ENCODE measurements at places on chromosomes 1 and 21.

DNA sequence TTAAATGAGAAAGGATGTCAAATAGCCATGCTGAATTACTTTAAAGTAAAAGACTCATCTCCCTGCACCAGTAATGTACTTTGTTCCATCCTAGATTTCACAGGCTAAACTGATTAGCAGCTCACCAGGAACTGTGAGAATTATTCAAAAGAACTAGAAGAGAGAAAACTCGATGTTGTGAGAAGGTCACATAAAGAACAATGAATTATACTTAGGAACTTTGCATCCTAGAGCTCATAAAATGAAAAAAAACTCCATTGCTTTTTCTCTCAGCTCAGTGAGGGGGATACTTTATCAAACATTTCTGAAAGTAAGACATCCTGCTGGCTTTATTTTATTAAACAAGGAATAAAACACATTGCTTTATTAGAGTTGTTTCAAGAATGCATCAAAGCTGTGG lies 278.5 kb downstream of the MRPL39 start:
- no peaks in the 10 kb centered on the region for H3K27me3 ChIP-seq
- no peaks in the 10 kb centered on the region for H3K4me1 ChIP-seq
- no peak for DNase-seq
- H3K27ac ChIP-seq = no peak overlapping the region
- H3K36me3 ChIP-seq = no peaks in the 10 kb centered on the region
- H3K4me3 ChIP-seq = no peak overlapping the region

- peaks cover 8% of the 10 kb centered on the region for H3K36me3 ChIP-seq
- no peak for DNase-seq
- no peak overlapping the region for H3K4me3 ChIP-seq
- no peak overlapping the region for H3K27ac ChIP-seq
- peaks cover 59% of the 10 kb centered on the region for H3K27me3 ChIP-seq
These were observed 803 bp upstream of the RHBG start for GRCh38 chr1:156368157-156368658.

GRCh38 chr21:14926186-14926585 lies 138.6 kb downstream of the NRIP1 start:
- no peak overlapping the region for H3K27ac ChIP-seq
- peaks cover 2% of the 10 kb centered on the region for H3K4me1 ChIP-seq
- no peaks in the 10 kb centered on the region for H3K36me3 ChIP-seq

DNA sequence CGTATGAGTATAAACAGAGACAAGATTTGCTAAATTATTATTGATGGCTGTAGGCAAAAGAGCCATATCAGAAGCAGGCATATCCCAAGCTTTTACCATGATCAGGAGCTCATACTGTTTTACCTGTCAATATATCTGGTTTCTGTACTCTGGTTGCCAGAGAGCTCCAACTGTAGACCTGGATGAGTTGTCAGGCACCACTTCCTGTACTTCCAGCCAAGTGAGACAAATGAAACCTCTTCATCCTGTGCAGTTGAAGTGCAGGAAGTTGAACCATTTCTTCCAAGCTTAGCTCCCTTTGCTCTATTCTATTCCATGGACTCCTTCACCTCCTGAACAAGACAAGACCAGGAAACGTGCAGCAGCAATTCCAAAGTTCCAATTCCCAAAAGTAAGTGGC lies 115.6 kb downstream of the ZNF281 start:
- H3K36me3 ChIP-seq = no peaks in the 10 kb centered on the region
- H3K27ac ChIP-seq = no peak overlapping the region
- no peaks in the 10 kb centered on the region for H3K27me3 ChIP-seq
- H3K4me3 ChIP-seq = no peak overlapping the region
- peaks cover 14% of the 10 kb centered on the region for H3K4me1 ChIP-seq

DNA sequence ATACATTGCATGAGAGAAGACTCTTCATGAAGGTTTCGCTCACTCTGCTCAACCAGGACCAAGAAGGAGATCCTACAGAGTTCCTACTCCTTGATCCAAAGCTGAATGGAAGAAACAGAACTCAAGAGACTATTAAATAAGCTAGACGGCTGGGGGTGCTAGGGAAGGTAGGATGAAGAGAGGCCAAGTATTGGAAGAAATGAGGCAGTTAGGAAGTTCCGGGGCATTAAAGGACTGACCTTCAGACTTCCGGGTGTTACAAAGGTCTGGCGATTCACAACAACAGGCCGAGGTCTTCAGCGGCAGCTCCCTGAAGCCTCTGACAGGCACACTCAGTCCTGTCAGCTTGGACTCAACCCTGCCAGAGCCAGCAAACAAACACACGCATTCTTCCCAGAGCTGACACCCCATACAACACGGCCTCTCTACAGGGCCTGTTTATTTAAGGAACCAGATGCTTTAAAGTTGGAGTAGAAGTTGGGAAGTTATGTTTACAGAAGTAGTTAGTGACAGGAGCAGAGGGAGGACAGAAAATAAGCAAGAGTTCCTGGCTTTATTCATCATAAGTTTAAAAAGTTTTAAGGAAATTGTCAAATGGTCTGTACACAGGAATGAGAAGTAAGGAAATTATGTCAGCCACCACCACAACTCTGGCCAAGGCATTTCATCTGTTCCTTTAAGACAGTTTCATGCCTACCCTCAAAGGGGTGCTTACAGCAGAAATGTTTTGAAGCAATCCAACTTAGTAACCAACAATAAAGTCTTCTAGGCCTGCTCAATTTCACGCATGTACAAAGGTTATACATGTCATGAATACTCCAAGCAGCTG lies 4.7 kb downstream of the SORT1 start:
- no peak for DNase-seq
- peaks cover 35% of the 10 kb centered on the region for H3K4me1 ChIP-seq
- peaks cover 7% of the 10 kb centered on the region for H3K36me3 ChIP-seq
- H3K4me3 ChIP-seq = no peak overlapping the region
- no peak overlapping the region for H3K27ac ChIP-seq

GRCh38 chr1:219587801-219588561 lies 24.9 kb downstream of the ZC3H11B start:
- H3K4me3 ChIP-seq = no peak overlapping the region
- H3K27ac ChIP-seq = no peak overlapping the region
- H3K4me1 ChIP-seq = no peaks in the 10 kb centered on the region
- DNase-seq = no peak

GRCh38 chr1:234920136-234920842 lies 208.3 kb downstream of the TOMM20 start:
- no peak overlapping the region for H3K4me3 ChIP-seq
- peaks cover 27% of the 10 kb centered on the region for H3K4me1 ChIP-seq

DNA sequence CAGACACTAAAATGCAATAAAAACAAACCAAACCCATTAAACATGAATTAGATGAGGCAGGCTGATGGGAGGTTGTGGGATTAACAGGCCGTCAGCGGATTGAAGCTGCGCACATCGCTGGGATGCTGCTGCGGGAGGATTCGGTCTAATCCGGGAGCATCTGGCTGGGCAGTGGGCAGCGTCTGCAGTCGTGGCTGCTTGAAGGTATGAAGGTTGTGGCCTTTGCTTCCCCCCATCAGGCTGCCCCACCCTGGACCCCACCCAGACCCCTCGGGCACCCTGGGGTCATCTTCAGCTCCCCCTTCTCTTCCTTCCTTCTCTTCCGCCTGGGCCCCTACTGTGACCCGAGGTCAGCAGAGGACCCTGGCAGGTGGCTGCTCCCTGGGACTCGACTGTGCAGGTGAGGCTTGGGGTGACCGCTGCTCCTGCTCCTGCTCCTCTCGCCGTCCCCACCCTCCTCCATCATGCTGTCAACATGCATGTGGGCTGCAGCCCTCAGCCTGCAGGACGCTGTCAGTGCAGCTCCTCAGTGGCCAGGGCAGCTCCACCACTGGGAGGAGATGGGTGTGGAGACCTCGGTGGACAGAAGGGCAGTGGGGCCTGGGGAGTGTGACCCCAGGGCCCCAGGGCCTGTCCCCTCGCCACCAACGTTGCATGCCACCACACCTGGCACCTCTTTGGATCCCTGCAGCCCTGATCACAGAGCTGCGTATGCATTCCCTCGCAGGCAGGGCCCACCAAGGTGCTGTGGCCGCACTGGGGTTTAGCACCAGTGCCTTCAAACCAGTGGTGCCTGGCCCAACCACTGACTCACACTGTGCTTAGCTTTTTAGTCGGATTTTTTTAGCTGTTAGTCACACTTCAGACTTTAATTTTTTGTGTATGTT lies 112.2 kb upstream of the COL6A1 start:
- no peaks in the 10 kb centered on the region for H3K27me3 ChIP-seq
- H3K4me3 ChIP-seq = no peak overlapping the region
- H3K4me1 ChIP-seq = peaks cover 4% of the 10 kb centered on the region
- H3K36me3 ChIP-seq = no peaks in the 10 kb centered on the region
- no peak for DNase-seq

- H3K4me1 ChIP-seq = peaks cover 6% of the 10 kb centered on the region
- no peak for DNase-seq
- H3K27me3 ChIP-seq = no peaks in the 10 kb centered on the region
These were observed 56.3 kb upstream of the JUN start for GRCh38 chr1:58839846-58840835.

DNA sequence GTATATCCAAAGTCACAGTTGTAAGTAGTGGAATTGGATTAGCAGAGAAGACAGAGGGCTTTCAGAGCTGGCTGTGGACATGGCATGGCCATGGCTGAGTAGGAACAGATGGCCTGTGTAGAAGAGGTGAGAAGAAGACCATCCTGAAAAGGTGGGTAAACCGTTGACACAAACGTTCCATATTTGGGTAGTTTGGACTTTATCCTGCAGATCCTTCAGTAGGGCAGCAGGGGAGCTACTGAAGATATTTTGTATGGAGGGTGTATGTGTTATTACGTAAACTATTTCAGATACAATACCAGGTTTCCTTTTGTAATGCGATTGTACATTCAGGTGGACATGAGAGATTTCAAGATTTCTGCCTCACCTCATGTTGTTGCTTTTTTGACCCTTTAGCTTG lies 1.6 kb downstream of the UTP11 start:
- no peaks in the 10 kb centered on the region for H3K27me3 ChIP-seq
- DNase-seq = no peak
- H3K27ac ChIP-seq = no peak overlapping the region
- H3K4me3 ChIP-seq = peak overlapping the region; percentile 99
- H3K4me1 ChIP-seq = peaks cover 31% of the 10 kb centered on the region

DNA sequence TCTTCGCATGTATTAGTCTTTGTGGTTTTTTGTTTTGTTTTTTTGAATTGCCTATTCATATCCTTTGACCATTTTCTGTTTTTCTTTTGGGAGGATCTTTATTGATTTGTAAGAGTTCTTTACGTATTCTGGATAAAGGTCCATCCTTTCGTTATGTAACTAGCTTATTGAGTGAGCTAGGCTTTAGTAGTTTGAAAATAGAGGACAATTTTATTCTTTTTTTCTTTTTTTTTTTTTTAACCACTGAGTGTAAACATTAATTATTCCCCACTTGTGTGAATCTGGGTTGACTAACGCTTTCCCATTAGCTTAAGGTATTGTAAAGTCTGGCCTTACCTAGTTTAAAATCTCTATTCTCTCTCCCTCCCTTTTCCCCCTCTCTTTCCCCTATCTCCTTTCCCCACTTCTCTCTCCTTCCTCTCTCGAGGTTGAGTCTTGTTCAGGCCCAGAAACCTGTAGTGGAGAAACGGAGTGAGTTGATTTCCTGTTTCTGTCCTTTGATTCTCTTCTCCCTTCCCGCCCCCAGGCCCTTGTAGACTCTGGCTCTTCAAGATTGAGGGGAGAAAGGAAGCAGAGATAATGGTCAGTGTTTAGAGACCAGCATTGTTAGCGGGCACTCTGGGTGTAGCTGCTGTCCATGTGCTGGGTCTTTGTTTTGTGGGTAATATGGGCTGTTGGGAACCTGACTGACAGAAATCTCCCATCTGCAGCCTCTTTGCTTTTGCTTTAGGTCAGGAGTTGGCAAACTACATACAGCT lies 1.5 kb downstream of the MORC3 start:
- H3K4me3 ChIP-seq = peak overlapping the region; percentile 95
- H3K27ac ChIP-seq = peak overlapping the region; percentile 97
- no peaks in the 10 kb centered on the region for H3K27me3 ChIP-seq
- H3K36me3 ChIP-seq = no peaks in the 10 kb centered on the region

GRCh38 chr1:150696162-150696561 lies 792 bp downstream of the GOLPH3L start:
- H3K4me3 ChIP-seq = peak overlapping the region; percentile 96
- peaks cover 8% of the 10 kb centered on the region for H3K36me3 ChIP-seq
- peak overlapping the region; percentile 75 for H3K27ac ChIP-seq
- no peak for DNase-seq
- H3K27me3 ChIP-seq = no peaks in the 10 kb centered on the region

GRCh38 chr1:68232289-68233148 lies at the start of gene WLS:
WLS (minus strand) TSS chr1:68232523; CDS start chr1:68232299, 224 bp downstream.
- H3K4me3 ChIP-seq = peak within 1 kb of the TSS; percentile 68
- H3K27me3 ChIP-seq = peaks cover 51% of the 10 kb centered on the region
- peaks cover 18% of the 10 kb centered on the region for H3K4me1 ChIP-seq
- no peak for DNase-seq
- H3K27ac ChIP-seq = peak within 1 kb of the TSS; percentile 32

- H3K4me3 ChIP-seq = no peak overlapping the region
- no peaks in the 10 kb centered on the region for H3K36me3 ChIP-seq
- H3K4me1 ChIP-seq = no peaks in the 10 kb centered on the region
- no peak for DNase-seq
These were observed 7.0 kb upstream of the GPR88 start for GRCh38 chr1:100530880-100531487.

- H3K4me3 ChIP-seq = no peak overlapping the region
- H3K36me3 ChIP-seq = no peaks in the 10 kb centered on the region
- DNase-seq = no peak
- H3K4me1 ChIP-seq = no peaks in the 10 kb centered on the region
- peaks cover 15% of the 10 kb centered on the region for H3K27me3 ChIP-seq
These were observed 355.6 kb downstream of the SIPA1L2 start for GRCh38 chr1:232274236-232274855.

DNA sequence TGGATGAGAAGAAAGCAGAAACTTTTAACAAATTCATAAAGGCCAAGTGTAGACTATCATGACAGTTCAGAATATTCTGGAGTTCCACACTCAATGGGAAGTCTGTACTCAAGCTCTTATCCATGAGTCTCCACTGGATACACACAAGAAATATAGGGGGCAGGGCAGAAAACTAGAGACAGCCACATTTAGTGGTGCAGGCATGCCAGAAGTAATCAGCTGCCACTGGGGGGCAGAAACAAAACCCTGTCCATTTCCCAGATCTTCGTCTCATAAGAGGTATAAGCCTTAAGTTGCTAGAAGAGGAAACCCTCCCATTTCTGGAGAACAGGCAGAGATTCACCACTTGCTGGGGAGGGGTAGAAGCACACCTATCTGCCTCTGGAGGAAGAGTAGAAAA lies 166.8 kb upstream of the GALNT2 start:
- no peak overlapping the region for H3K27ac ChIP-seq
- H3K4me1 ChIP-seq = no peaks in the 10 kb centered on the region
- H3K27me3 ChIP-seq = peaks cover 37% of the 10 kb centered on the region

- no peak overlapping the region for H3K4me3 ChIP-seq
- no peaks in the 10 kb centered on the region for H3K4me1 ChIP-seq
- peak overlapping the region; percentile 30 for H3K27ac ChIP-seq
- no peaks in the 10 kb centered on the region for H3K36me3 ChIP-seq
- peak; percentile 22 for DNase-seq
These were observed 55.0 kb upstream of the PAXBP1 start for GRCh38 chr21:32826329-32827167.

DNA sequence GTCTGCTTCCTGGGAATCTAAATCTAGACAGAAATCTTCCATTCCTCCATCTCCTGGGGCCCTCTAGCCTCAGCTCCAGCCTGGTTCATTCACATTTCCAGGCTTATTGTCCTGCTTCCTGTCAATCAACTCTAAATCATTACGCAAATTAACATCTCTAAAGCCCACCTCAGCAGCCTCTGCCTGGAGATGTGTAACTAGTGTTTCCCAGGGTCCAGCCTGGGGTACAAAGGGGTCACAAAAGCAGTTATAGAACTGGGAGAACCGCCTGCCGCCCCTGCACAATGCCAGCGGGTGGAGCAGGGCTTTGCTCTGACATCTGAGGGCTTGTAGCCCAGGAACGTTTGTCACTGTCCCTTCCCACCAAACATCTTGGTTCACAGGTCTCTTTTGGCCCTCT lies 373.5 kb downstream of the RRAGC start:
- peaks cover 6% of the 10 kb centered on the region for H3K36me3 ChIP-seq
- H3K27me3 ChIP-seq = peaks cover 8% of the 10 kb centered on the region
- H3K4me1 ChIP-seq = peaks cover 39% of the 10 kb centered on the region
- DNase-seq = no peak
- no peak overlapping the region for H3K4me3 ChIP-seq
- H3K27ac ChIP-seq = no peak overlapping the region

Measured in naive B cell (primary cell).